ENCODE measurements at places on chromosomes 13 and 19.
A peak's percentile ranks its signal among the peaks of the same experiment; 100 is the strongest.

DNA sequence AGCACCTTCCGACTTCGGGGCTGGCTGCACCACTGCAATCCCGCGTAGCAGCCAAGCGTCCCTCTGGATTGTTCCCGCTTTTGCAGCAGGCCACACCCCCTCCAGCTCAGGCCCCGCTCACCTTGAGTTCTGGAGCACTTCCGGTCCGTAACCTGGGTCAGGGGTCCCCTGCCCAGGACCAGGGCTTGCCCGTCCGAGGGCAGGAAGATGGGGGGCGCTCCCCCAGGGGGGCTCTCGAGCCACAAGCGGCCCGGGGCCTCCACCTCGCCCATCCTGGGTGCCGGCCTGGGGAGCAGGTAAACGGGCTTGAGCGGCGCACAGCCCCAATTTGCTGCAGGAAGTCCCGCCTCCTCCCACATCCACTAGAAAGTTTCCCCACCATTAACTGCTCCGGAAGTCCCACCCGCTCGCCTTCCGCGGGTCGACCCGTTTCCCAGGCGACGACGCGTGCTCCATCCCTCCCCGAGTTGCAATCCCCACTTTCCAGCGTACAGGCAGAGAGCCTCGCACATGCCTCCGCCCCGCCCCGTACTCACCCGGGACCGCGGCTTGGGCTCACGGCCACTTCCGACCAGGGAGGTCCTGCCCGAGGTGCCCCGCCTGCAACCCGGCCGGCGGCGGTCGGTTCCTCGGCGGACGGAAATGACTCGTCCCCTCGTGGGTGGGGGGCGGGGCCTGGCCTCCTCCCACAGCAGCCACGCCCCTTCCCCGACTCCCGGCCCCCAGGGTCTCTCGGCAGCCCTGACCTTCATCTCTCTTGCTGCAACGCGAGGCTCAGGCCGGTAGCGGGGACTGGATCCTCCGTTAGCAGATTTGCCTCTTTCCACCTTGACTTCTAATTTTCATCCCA lies at the start of gene PNKP:
TSS of gene PNKP (minus strand) at position 644 of the 850 bp plus-strand sequence. CDS start at position 272, 372 bp downstream.
- DNase-seq = peak; percentile 76

GRCh38 chr19:19591133-19591825 lies 27.2 kb downstream of the PBX4 start:
- peak; percentile 57 for DNase-seq

GRCh38 chr13:112941349-112941748 lies 27.7 kb upstream of the MCF2L start:
- DNase-seq = no peak

GRCh38 chr13:102914339-102914930 lies 68.6 kb downstream of the ERCC5 start:
- no peak for DNase-seq

DNA sequence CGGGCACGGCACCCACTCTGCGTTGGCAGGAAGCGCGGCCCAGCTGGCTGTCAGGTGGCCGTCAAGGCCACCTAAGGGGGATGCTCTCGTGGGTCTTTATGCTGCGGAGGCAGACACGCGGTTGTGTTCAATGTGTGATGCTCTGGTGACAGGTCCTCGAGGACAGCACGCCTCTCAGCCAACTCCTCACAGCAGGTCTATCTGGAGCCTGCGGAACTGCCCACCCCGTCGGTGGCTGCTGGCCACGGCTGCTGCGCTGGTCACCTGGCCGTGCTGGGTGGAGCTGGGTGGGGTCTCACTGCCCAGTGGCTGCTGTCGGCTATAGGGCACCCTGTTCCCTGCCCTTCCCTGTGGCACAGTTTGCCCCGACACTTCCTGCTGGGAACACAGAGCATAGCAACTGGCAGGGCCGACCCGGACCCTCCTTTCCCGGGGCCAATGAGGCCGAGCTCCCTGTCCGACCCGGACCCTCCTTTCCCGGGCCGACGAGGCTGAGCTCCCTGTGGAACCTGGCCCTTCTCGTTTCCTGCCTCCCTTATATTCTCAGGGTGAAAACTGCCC lies 14.3 kb upstream of the F7 start:
- DNase-seq = no peak

DNA sequence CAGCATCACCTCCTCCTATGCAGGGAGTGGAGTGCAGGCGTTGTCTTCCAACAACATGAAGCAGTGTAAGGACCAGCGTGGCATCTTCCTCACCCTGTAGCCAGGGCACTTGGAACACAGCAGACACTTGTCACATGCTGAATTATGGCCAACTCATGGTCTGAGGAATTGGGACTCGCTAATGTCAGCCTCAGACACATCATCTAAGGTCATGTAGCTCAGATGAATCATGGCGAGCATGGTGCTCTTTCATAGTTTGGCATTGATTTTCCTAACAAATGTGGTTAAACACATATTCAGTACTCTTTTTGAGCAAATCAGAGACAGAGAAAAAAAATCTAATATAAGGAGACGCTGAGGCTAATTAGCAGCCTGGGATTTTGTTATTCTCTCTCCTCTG lies 99.6 kb upstream of the SGCG start:
- no peak for DNase-seq

- DNase-seq = no peak
These were observed 239.0 kb downstream of the RGCC start for GRCh38 chr13:41696163-41697003.

DNA sequence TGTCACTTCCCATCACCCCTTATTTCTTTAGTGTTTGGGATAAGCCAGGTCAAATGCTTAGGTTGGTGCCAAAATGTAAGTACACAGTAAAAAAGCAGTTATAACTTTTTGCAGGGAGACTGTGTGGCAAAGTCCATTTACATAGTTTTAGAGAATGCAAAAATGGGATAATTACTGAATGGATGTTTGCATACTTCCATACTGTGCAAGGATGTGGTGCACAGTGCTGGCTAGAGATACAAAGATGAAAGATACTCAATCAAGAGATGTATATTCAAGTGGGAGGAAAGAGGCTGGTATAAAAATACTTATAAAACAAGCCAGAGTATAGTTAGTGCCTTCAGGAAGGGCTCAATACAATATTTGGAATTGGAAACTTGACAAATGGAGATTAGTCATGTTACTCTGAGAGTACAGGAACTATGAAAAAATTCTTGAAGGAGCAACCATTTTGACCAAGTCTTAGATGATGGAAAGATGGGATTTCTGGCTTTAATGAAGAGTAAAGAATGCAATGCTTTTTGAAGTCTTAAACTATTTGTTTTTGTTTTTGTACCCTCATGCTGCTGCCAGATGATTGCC lies 8.0 kb downstream of the PDS5B start:
- DNase-seq = no peak

GRCh38 chr13:47237571-47237970 lies 340.7 kb upstream of the HTR2A start:
- no peak for DNase-seq

DNA sequence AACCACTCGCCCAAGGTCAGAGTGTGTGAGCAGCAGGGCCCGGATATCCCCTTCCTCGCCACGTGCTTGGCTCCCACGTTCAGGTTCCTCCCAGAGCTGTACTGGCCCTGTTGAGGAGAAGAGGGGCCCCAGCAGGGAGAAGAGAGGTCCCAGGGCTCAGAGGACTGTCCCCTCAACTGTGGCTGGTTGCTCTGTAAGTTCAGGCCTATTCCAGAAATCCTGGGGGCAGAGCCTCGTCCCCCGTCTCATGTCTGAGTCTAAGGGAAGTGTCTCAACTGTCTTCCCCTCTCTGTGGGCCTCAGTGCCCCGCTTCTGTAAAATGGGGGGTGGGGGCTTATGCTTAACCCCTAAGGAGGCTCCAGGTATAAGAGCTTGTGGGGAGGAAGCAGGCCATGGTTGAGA lies 3.9 kb downstream of the PPP5C start:
- no peak for DNase-seq

DNA sequence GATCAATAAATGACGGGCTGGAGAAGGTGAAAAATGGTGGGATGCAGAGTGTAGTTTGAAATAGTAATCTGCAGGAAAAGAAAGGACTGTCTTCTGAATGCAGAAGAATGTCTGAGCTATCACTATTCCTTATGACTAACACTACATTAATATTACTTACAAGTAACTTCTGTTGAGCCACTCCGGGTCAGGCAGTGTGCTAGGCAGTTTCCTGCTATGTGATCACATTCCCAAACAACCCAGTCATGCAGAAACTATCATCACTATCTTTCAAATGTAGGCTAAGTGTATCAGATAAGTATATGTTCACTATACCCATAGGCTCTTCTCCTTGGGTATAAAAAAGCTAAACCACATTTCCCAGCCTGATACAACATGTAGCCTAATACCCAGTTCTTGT lies 6.6 kb downstream of the ZNF599 start:
- no peak for DNase-seq

DNA sequence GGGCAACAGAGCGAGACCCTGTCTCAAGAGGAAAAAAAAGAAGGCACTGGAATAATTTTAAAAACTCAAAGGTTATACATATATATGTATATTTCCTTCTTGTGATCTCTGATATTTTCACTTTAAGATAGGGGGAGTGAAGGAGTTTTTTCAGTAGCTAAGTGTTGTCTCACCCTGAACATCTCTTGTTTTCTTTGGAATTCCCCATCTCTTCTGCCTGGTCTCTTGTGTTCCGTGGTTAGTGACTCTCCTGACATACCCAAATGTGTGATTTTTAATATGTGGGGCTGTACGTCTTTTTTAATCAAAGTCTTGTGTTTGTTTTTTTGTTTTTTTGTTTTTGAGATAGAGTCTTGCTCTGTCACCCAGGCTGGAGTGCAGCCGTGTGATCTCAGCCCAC lies 15.3 kb upstream of the KCTD4 start:
- DNase-seq = no peak

- no peak for DNase-seq
These were observed 19.6 kb downstream of the MPND start for GRCh38 chr19:4362831-4363545.

- DNase-seq = no peak
These were observed 717 bp upstream of the C13orf46 start for GRCh38 chr13:113974304-113975281.

DNA sequence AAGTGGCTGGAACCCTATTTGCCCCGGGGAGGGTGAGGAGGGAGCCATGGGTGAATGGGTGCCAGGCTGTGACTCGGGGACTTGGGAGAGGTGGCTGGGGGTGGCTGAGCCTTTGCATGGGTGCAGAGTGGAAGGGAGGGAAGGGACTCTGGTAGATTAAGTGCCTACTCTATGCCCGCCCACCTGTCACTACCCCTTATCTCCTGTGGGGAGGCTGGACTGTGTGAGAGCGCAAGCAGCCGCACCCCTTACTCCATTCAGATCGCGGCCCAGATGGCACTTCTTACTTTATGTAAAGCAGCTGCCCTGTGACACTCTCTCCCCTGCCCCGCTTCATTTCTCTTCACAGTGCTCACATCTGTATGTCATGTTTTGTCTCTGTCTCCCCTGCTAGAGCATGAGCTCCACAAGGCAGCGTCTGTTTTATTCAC lies 2.9 kb downstream of the KASH5 start:
- DNase-seq = no peak

All from T follicular helper cell (primary cell).